ENCODE measurements at places on chromosomes 13 and 19.

DNA sequence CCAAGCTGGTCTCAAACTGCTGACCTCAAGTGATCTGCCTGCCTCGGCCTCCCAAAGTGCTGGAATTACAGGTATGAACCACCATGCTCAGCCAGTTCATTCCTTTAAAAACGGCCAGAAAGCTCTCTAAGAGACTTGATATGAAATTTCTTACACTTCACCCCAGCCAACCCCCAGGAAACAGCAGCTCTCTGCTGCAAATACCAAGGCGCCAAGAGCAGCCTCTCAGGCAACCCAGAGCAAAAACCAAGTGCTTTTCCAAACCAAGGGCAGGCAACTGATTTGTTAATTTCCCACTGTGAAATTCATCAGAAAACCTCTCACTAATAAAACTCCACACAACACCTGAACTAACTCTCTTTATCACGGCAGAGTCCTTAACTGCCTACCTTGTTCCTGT lies 44.9 kb downstream of the LATS2 start:
- no peak for DNase-seq

- no peak for DNase-seq
These were observed 46.8 kb downstream of the LATS2 start for GRCh38 chr13:21014502-21015170.

- DNase-seq, result peak; percentile 47
These were observed 63.1 kb downstream of the SERP2 start for GRCh38 chr13:44436589-44437337.

GRCh38 chr13:31207661-31208552 lies 8.1 kb downstream of the B3GLCT start:
- no peak for DNase-seq

- no peak for DNase-seq
These were observed 932.5 kb upstream of the MIR17HG start for GRCh38 chr13:90414691-90415596.

DNA sequence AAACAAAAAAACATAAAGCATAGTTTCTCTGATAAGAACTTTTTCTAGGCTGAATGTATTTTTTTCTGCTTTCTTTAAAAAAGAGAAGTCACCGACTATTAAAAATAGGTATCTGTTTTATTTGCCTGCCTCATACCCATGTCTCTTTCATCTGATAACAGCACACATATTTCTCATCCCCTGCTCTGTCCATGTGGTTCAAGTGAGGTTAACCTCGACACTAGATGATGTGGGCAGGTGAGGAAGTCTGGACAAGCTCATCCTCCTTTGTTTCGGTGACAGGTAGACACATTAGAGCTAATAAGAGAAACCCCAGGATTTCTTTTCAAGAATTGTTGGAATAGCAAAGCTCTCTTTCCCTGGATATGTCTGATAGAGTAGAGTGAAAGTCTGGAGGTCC lies 222.7 kb downstream of the GPC5 start:
- DNase-seq, result no peak

- DNase-seq, result no peak
These were observed 525.1 kb upstream of the NBEA start for GRCh38 chr13:34416971-34417380.

- no peak for DNase-seq
These were observed 39.6 kb downstream of the C1QTNF9 start for GRCh38 chr13:24348797-24349515.

- DNase-seq, result no peak
These were observed 122.9 kb downstream of the MYO16 start for GRCh38 chr13:108752276-108752675.

- DNase-seq, result no peak
These were observed 5.8 kb downstream of the PPP6R1 start for GRCh38 chr19:55252760-55253663.

DNA sequence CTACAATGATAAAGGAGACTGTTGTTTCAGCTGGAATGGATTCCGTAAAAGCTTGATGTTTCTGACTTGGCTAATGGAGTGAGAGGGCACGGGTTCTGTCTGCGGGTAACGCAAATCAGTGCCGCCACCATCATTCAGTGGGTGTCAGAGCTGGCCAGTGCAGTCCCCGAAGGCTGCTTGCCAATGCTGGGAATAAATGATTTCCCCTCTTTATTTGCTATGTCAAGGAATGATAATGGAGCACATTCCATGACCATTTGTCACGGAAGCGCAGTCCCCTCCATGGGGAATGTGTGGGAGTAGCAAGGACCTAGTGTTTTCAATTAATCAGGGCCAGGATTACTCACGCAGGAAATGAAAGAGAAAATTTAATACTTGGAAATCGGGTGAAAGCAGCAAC lies 899.3 kb downstream of the UQCRFS1 start:
- no peak for DNase-seq

DNA sequence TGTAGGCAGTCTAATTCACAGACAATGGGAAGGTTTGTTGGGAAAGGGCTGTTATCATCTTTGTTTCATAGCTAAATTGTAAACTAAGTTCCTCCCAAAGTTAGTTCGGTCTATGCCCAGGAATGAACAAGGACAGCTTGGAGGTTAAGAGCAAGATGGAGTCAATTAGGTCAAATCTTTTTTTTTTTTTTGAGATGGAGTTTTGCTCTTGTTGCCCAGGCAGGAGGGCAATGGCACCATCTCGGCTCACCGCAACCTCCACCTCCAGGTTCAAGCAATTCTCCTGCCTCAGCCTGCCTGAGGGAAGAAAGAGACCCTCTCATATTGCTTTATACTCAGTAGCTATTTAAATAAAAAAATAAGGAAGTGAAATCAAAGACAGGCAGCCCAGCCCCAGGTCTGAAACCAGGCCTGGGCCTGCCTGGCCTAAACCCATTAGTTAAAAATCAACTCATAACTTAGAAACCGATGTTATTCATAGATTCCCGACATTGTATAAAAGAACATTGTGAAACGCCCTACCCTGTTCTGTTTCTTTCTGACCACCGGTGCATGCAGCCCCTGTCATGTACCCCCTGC lies 297.4 kb upstream of the SGCG start:
- no peak for DNase-seq

- no peak for DNase-seq
These were observed 44.7 kb downstream of the CACNA1A start for GRCh38 chr19:13461536-13461935.

DNA sequence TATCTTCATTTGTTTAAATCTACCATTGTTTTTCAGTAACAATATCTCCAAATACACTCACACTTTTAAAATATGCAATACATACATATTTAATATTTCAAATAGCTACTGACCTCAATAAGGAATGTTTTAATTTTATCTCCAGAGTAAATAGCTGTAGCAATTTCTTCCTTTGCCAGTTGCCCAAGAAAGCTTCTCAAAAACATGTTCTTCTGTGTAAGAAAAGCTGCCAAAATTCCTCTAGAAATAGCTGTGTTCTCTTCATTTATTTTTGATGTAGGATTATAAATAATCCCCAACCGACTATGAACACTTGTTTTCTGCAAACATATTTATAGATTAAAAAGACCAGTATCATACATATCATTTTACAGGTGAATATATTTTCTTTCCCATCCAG lies 150.5 kb downstream of the UGGT2 start:
- DNase-seq, result no peak

DNA sequence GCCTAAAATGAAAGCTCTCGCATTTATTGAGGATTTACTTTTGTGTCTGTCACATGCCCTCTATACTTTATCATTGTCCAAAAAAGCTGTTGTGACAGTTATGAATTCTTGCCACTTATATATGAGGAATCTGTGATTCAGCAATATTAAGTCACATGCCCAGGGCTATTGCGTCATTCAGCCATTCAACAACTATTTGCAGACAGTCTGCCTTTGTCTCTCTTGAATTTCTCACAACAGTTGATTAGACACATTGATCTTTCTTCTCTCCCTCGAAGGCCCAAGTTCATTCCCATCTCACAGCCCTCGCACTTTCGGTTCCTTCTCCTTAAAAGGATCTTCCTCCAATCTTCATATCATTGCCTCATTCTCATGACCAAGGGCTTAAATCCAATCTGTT lies 342.6 kb downstream of the MZT1 start:
- DNase-seq, result no peak

DNA sequence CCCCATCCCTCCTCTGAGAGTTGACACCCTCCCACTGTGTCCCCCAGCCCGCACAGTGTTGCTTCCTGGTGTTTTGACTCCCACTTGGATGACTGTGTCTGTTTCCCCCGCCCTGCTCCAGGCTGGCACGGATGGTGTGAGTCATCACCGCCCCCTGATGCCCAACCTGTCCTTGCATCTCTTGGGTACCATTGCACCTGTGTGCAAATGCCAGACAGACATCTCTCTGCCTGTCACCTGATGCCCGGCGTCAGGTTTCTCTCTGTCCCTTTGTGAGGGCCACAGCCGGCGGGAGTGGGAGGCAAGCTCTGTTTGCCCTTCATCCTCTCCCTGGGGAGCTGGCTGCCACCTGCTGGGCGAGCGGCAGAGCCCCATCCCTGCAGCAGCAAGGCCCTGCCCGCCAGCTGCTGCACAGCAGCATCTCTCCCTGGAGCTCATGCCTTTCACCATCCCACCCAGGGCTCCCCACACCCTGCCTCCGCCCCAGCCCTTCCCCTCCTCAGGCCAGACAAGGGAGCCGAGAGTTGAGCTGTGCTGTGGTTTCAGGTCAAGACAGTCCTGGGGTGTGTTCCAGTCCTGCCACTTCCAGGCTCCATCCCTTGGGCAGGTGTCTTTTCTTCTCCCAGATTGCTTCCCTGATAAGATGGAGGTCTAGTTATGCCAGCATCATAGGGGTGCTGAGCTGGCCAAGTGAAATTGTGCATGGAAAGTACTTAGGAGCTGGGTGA lies 29.7 kb downstream of the NKPD1 start:
- DNase-seq, result no peak

GRCh38 chr19:4455719-4456475 lies 1.7 kb downstream of the UBXN6 start:
- no peak for DNase-seq

DNA sequence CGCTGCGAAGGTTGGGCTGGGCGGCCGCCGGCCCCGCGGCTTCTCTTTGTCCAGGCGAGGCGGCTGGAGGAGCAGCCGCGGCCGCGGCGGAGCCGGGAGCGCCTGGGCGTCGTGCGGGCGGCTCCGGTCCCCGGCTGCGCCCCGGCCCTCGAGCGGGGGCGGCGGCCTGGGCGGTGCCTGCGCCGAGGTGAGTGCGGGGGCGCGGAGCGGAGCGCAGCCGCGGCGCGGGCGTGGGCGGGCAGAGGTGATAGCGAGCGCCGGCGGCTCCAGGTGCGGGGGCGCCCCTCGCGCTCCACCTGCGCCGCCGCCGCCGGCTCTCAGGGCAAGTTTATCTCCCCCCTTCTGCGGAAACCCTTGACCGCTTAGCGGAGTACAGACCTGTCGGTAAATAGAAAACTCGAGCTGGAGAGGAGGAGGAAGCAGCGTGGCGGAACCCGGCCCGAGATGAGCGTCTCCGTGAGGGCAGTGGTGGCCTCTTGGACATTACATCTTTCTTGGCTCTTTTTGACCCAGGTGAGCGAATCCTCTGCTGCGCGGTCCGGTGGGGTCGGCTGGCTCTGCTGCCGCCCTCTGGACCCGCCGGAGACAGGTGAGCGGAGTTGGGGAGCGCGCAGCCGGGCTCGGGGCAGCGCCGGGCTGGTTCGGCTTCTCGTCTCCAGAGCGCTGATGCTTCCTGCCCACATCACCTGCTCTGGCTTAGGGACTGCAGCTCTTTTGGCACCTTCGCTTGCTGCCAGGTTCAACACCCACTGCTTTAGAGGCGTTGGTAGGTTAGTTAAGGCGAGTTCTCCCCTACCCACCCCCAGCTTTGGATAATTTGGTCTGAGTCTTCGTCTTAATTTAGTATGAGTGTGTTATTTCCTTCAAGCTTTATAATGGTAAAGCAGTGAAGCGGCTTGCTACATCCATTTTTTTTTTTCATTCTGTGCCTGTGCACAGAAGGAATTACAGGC lies at the start of gene MTUS2:
Gene MTUS2 (plus strand): TSS at position 241 of the 953 bp plus-strand sequence.
- no peak for DNase-seq

DNA sequence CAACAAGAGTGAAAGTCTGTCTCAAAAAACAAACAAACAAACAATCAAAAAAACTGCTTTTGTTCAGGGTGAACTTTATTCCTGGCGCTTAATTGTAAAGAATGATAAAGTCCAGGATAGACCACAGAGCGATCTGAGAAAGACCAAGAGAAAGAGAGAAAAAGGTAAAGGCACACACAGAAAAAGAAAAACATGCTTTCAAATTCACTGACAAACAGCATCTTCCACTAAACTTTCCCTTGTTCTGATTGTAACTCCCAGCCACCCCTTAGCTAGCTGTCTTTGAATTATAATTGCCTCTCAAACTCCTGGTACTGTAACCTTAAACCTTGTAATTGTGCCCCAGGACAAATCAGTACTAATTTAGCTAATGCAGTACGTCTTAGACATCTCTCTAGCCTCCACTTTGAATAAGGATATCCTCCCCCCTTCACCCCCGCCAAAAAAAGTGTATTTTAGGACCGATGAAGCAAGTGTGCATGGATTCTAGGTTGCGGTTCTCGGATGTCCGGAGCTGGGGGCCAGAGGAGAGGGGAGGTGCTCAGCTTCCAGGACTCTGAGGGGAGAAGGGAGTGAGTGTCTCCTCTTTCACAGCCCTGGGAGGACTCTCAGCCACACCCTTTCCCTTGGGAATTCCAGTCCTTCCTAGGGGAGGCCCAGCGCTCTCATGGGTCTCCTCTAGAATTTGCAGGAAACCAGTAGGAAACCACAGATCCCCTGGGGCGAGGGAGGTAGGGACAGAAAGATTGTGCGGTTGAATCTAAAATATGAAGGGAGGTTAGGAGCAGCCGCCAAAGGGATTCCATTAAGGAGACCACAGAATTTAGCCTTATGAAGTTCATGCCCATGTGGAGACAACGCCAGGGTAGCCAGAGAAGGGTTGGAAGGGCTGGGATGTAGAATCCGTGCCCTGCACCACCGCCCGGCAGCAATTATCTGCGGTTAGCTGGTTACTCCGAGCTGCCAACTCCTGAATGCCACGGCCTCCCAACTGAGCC lies 19.7 kb downstream of the ZNF536 start:
- no peak for DNase-seq

DNA sequence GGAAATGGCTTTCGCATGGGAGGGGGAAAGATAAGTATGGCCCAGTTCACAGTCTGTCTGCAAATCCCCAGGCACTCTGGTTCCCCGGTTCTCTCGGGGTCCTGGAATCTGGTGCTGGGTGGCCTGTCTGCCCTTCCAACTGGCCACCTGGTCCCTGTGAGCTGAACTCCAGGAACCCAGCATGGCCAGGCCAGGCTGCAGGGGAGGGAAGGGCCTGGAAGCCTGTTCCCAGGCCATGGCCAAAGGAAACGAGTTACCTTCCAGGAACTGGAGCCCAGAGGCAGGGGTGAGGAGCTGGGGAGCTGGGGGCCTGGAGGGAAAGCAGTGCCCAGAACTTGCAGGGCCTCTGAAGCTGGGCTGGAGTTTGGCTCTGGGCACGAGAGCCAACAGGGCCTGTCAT lies 19.1 kb upstream of the PNMA8C start:
- DNase-seq, result no peak

DNA sequence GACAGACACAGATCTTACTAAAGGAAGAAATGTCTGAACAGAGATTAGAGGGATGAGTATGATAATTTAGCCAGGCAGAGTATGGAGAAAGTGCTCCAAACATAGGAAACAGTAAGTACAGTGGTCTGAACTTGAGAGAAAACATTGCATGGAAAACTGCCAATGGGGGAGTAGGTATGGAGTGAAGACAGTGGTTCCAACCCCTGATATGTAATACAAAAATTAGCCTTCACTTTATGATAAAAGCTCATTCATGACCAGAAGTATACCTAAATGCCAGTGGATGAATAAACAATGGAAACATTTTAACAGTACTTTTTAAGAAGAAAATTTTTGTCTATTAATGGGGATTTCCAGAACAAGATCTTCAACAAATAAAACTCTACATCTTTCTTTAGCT lies 334.0 kb downstream of the DIAPH3 start:
- no peak for DNase-seq

GRCh38 chr19:52170863-52171320 lies 529 bp downstream of the ZNF836 start:
- DNase-seq, result no peak

GRCh38 chr19:39372047-39372802 lies 18.7 kb downstream of the PAF1 start:
- no peak for DNase-seq
